ENCODE measurements at places on chromosomes 11 and 22.

DNA sequence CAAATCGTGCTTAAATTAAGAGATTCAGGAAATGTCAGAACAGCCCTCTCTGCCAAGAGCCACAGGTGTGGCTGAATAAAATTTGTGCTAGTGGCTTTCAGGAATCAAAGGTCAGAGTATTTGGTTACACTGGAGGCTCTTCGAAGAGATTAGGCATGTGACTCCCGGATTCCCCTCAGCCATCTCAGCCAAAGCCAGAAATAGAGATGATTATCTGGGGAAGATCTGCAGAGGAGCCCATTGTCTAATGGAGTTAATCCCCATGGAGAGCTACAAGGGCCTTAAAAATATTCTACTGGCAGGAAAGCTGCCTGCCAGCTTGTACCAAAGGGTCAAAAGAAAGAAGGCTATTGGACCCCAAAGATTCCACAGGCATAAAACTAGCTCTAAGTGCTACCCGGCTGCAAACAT is 1259.5 kb downstream of the TBC1D22A start:
- DNase-seq, result no peak

- no peak for DNase-seq
Observed at GRCh38 chr22:17400305-17400704, 31.0 kb downstream of the CECR2 start.

- DNase-seq, result peak; percentile 50
Observed at GRCh38 chr11:48044577-48044976, 64.2 kb downstream of the PTPRJ start.

DNA sequence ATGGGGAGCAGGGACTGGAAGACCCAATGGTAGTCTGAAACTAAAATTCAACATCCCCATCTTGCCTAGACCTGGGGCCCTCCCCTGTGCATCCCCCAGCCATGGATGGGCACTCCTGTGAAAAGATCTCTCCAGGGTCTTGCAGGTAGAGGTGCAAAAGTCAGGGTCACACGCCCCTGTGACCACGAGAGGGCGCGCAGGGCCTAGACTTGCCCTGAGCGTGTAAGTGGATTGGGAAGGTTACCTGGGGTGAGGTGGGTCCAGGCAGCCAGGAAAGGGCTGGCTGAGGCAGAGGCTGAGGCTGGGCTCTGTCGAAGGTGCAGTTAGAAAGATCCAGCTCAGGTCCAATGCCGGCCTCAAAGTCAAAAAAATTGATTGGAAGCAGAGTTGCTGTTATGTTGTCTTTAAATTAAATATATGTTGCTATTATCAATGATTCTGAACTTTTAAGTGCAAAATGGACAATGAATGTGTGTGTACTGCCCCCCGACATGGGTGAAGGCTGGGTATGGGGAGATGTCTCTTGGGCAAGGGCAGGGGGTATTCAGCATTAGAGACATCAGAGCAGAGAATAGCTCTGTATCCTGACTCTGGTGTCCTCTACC is 4.8 kb upstream of the POU2F3 start:
- DNase-seq, result no peak

DNA sequence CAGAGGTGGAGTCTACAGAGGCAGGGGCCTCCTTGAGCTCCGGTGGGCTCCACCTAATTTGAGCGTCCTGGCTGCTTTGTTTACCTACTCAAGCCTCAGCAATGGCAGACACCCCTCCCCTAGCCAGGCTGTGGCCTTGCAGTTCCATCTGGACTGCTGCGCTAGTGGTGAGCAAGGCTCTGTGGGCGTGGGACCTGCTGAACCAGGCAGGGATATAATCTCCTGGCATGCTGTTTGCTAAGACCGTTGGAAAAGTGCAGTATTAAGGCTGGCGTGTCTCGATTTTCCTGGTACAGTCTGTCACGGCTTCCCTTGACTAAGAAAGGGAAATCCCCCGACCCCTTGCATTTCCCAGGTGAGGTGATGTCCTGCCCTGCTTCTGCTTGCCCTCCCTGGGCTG is 77.7 kb downstream of the GDPD4 start:
- no peak for DNase-seq

DNA sequence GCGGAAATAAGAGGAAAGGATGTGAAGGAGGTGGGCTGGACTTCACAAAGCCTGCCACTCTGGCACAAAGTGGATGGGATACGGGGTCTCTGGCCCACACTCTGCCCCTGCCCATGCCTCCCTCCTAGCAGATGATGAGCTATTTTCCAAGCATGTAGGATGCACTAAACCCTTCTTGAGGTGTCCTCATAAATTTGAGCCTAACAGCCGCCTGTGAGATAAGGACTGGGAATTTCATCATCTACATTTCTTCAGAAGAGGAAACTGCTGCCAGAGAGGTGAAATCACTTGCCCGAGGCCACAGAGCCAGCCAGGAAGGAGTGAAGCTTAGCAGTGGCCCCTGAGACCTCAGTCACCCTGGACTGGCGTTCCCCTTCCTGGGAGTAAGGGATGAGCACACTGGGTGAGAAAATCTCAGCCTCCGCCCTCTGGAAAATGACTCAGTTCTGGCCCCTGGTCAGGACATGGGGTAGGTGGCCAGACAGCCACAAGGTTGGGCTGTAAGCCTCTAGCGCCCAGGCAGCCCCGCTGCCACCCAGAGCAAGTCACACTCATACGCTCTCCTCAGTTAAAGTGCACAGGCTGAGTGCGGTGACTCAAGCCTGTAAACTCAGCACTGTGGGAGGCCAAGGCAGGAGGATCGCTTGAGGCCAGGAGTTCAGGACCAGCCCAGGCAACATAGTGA is 27.9 kb downstream of the MB start:
- DNase-seq, result no peak

- DNase-seq, result no peak
Observed at GRCh38 chr22:38738475-38739070, 17.2 kb downstream of the SUN2 start.

- no peak for DNase-seq
Observed at GRCh38 chr22:31681349-31682345, 19.6 kb upstream of the PISD start.

DNA sequence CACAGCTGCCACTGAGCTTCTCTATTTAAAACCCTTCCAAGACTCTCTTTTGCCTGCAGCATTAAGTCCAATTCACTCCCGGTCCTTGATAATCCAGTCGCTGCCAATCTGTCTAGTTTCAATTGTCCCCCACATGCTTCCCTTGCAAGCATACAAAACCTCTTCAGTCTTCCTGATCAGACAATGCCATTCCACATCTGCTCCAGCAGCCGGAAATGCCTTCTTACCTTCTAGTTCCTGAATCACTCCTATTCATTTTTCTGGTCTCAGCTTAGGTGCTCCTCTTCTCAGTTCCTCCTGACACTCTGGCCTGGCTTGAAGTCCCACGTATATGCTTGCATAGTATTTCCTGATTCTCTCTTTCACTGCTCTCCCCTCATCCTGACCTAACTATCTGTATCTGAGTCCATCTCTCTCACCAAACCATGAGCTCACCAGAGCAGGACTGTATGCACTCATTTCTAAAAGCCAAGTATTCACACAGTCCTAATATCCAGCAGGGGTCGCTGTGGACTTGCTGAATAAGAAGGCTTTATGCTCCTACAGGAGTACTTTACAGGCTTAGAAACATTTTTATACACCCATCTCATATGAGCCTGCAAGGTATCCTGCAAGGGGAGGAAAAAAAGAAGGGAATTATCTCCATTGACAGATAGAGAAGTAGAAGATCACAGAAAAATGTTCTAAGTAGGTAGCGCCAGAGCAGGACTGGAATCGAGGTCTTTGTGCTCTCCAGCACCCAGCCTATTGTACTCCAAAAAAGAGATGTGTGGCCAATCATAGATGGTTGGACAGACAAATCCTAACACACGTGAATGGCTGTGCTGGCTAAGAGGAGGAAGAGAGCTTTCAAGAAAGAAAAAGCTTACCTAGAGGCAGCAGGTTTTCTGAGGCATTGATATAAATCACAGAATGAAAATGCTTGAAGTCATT is 19.2 kb downstream of the XRRA1 start:
- peak; percentile 56 for DNase-seq

- DNase-seq, result no peak
Observed at GRCh38 chr22:49522582-49523373, 304.9 kb downstream of the BRD1 start.

DNA sequence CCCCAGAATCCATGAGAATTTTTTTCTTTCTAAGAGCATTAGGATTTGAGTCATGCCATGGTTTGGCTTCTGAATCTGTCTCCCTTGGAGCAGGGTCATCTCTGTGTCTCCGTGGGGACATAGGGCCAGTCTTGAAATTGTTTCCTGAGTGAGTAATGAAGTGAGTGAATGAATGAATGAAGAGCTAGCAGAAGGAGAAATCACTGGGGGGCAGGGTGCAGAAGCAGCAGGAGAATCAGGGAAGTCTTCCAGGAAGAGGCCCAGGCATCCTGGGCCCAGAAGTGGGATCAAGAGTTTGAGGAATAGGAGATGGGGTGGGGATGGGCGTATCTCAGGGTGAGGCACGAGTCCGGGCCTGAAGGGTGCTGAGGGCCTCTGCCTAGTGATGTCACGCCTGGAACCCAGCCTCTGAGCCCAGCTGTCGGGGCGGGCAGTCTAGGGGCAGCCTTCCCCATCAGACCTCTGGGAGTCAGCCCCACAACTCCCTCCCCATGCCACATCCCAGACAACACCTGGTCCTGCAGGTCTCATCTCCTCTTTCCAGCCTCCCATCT is 12.5 kb upstream of the MGAT3 start:
- no peak for DNase-seq

DNA sequence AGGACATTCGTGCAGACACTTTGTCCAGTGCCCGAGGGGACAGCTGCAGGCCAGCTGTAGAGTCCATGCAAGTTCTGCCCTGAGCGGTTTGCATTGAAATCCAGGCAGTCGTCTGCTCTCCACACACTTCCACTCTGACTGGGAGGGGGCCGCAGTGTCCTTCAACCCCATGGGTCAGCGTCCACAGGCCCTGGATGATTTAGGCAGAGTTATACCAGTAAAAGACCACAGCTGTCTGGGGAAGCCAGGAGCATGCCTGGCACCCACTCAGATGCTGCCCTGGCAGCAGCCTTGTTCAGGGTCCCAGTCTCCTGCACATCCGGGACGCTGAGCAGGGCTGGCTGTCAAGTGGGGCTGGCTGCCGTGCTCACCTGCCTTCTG is 26.5 kb downstream of the KRTAP5-5 start:
- no peak for DNase-seq

- DNase-seq, result no peak
Observed at GRCh38 chr11:2577031-2577990, 122.5 kb downstream of the KCNQ1OT1 start.

DNA sequence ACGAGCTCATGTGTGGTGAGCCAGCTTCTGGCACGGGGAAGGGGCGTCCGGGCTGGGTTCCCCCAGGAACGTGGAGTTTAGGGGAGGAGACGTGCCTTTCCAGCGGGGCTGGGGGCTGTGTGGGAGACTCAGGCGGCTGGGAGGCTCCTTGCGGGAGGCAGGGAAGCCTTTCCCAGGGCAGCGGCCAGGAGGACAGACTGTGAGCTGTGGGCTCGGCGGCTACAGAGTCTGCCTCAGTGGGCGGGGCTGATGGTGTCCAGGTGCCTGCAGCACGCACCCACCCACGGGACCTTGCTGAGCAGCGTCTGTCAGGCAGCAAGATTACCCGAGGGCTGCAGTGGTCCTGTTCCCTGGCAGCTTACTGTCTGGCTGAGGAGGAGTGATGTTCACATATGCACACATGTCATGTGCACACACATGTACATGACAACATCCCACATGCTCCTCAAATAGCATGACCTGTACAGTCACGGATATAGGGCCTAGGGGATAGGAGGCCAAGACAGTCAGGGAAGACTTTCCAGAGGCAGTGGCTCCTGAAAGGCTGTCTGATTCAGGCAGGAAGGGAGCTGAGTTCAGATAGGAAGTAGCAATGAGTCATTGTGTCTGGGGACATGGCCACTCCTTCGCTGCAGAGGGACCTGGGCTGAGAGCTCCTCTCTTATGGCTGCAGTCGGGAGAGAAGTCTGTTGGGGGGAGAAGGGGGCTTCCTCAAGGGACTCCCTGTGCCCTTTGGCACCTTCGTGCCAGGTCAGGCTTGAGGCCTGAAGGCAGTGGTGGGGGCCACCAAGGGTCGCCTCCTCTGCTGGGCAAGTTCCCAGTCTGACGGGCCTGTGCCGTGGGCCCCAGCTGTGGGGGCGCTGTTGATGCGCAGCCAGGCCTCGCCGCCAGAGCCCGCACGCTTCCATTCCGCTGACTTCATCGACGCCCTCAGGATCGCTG is 23.3 kb upstream of the PPP6R3 start:
- DNase-seq, result no peak

GRCh38 chr11:110935018-110935640 is 222.9 kb upstream of the ARHGAP20 start:
- DNase-seq, result no peak

GRCh38 chr11:126459691-126460281 is 104.3 kb downstream of the ST3GAL4 start:
- DNase-seq, result peak; percentile 27

GRCh38 chr22:26770624-26771023 is 113.2 kb downstream of the MIAT start:
- no peak for DNase-seq

DNA sequence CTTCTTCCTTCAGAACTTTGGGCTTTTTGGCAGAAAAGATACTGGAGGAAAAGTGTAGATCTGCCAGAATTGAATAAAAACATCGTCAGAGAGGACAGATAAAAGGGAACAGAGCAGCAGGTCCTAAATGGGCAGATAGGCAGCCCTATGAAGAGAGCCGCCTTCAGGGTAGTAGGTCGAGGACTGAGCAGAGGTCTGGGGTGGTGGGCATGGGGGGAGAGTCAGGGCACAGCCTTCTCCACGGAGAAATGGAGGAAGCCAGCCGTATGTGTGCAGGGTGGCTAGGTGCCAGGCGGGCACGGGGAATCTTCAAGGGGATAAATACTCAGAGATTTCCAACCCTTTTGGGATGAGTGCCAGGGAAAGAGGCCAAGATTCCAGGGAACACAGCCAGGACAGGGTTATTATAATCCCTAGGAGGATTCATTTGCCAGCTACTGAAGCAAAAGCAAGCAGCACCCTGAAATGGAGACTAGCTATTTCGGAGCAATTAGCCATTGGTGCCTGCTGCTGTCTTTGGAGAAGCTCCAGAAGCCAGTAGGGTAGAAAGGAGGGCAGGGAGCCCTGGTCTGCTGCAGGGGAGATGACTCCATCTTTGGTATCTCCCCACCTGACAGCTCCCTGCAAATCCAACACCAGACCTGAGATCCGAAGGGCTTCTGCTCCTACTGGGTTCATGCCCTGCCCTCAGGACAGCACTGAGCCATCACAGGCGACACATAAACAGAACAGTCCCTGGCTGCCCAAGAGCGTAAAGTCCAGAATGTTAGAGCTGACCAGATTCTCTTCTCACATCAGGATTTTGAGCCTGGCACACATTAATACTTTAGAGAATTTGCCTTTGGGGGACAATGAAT is 174.5 kb upstream of the NTM start:
- peak; percentile 36 for DNase-seq

GRCh38 chr11:100872951-100873740 is 186.1 kb downstream of the ARHGAP42 start:
- no peak for DNase-seq

GRCh38 chr22:45335021-45335818 is 25.5 kb downstream of the FAM118A start:
- DNase-seq, result no peak

DNA sequence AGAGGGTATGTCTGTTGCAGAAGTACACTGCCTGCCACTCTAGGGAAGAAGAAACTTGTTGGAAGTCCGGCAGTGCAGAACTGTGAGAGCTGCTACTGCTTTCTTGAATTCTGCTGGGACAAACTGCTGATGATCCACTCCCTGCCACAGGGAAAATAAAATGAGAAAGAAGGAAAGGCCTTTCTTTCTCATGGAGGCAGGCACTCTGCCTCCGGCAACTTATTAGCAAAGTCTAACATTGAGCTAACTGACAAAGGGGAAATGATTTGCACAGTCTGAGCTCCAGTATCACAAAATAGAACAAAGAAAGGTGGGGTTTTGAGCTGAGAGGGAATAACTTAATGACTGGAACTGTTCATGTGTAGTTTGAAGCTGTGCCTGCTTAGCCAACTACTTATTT is 134.6 kb downstream of the AASDHPPT start:
- DNase-seq, result no peak

Data from hippocampal formation (tissue), 2 donors.